Naive thymus-derived CD8-positive, alpha-beta T cell (primary cell): ENCODE measurements at places on chromosomes 7 and 10.

DNA sequence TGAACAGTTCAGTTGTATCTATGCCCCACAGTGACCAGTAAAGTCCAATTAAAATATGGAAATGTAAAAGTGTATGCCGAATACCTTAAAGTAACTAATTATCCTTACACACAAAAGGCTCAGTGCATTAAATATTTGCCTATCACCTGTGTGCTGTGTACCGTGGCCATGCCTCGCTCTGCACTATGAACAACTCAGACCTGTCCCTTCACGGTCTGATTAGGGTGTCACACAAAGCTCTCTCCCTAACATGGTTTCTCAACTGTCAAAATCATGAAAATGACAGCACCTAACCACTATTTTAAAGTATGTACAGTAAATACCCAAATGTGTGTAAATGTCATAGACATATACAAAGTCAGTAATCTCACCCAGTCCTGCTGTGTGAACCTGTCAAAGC is 43.1 kb downstream of the STK17A start:
- H3K36me3 ChIP-seq, result peaks cover 41% of the 10 kb centered on the region
- no peak for DNase-seq

DNA sequence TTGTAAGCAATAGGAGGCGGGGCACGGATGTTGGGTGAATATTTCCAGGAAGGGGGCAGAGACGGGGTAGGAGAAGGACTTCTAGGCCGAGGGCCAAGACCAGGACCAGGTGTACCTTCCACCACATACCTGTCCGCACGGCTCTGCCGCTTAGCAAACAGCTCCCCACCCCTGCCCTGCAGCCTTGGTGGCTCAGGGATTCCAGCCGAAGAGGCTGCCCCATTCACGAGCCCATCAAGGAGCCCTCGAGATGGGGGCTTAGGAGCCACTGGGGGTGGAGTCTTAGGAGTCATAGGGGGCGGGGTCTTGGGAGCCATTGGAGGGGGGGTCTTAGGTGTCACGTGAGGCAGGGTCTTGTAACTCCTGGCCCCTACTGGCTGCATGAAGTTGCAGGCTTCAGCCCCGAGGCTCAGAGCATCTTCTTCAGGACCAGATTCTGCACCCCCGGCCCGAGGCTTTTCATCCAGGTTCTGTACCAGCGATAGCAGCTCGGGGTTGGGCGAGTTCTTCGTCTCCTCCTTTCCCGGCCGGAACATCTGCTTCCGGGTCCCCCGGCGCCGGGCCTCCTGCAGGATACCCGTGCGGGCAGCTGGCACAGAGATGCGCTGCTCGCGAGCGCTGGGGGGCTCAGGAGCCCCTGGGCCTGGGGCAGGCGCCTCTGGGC is 6.1 kb upstream of the MYOZ1 start:
- DNase-seq, result no peak
- peak overlapping the region; percentile 74 for H3K4me3 ChIP-seq
- no peaks in the 10 kb centered on the region for H3K36me3 ChIP-seq
- H3K4me1 ChIP-seq, result peaks cover 11% of the 10 kb centered on the region
- H3K27me3 ChIP-seq, result peaks cover 2% of the 10 kb centered on the region

DNA sequence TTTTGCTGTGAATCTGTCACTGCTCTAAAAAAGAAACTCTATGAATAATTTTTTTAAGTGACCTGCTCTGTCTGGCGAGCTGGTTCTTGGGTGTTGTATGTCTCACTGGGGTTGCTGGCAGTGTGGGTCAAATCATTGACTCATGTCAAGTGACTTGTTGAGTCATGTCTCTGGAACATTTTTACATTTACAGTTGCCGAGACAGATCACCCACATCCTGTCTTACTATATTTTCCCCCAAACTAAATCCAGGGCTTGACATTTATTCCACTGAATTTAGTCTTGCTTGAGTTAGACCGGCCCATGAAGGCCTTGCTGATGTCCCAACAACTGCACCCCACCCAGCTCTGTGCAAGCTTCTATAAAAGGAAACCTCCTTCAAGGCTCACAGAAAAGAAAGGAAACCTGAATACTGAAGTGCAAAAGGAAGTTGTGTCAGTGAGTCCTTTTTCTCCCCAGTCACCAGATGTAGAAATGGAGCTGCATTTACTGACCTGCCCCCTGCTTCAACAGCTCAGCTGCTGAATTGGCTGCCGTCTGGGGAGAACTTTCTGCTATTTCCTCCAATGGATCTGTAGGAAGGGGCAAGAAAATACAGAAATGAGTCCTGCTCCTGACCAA is 290.3 kb downstream of the TNS3 start:
- no peaks in the 10 kb centered on the region for H3K36me3 ChIP-seq
- DNase-seq, result no peak
- H3K27ac ChIP-seq, result no peak overlapping the region
- H3K4me3 ChIP-seq, result no peak overlapping the region
- no peaks in the 10 kb centered on the region for H3K27me3 ChIP-seq

DNA sequence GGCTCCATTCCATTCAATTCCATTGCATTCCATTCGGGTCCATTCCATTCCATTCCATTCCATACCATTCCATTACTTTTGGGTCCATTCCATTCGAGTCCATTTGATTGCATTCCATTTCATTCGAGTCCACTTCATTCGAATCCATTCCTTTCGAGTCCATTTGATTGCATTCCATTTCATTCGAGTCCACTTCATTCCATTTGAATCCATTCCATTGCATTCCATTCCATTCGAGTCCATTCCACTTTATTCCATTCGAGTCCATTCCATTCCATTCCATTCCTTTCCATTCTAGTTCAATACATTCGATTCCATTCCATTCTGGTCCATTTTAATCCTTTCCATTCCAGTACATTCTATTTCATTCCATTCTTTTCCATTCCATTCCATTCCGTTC is 334.0 kb downstream of the ZNF33B start:
- H3K4me3 ChIP-seq, result no peak overlapping the region
- DNase-seq, result no peak
- no peaks in the 10 kb centered on the region for H3K27me3 ChIP-seq
- H3K27ac ChIP-seq, result no peak overlapping the region
- H3K36me3 ChIP-seq, result peaks cover 63% of the 10 kb centered on the region

- peaks cover 14% of the 10 kb centered on the region for H3K27me3 ChIP-seq
- H3K36me3 ChIP-seq, result no peaks in the 10 kb centered on the region
- no peak overlapping the region for H3K4me3 ChIP-seq
- no peak for DNase-seq
- H3K4me1 ChIP-seq, result no peaks in the 10 kb centered on the region
- H3K27ac ChIP-seq, result no peak overlapping the region
Observed at GRCh38 chr7:20365486-20365885, 34.8 kb downstream of the ITGB8 start.

- no peaks in the 10 kb centered on the region for H3K4me1 ChIP-seq
- DNase-seq, result no peak
- H3K36me3 ChIP-seq, result no peaks in the 10 kb centered on the region
- H3K4me3 ChIP-seq, result no peak overlapping the region
- H3K27me3 ChIP-seq, result peaks cover 16% of the 10 kb centered on the region
Observed at GRCh38 chr10:132170561-132171361, 16.0 kb upstream of the DPYSL4 start.

DNA sequence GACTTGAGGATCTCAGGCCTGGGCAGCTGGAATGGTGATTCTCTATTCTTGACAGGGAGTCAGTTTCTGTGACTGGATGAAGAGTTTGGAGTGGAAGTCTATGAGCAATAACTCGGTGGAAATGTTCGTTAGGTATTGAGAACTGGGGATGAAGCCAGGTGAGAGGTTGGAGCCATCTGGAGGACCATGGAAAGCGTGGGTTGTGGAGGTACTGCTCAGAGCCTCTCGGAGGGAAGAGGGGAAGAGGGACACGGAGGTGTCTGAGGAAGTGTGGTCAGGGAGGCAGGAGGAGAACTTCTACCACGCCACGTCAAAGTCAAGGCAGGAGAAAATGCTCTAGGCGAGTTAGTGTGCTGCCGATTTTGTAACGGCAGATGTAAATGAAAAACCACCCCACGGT is 430.7 kb downstream of the DPP6 start:
- H3K27ac ChIP-seq, result no peak overlapping the region
- H3K4me3 ChIP-seq, result no peak overlapping the region
- H3K27me3 ChIP-seq, result no peaks in the 10 kb centered on the region
- H3K4me1 ChIP-seq, result no peaks in the 10 kb centered on the region
- no peaks in the 10 kb centered on the region for H3K36me3 ChIP-seq

- H3K27me3 ChIP-seq, result peaks cover 33% of the 10 kb centered on the region
- H3K36me3 ChIP-seq, result peaks cover 2% of the 10 kb centered on the region
- H3K27ac ChIP-seq, result no peak overlapping the region
- no peak for DNase-seq
- H3K4me3 ChIP-seq, result peak overlapping the region; percentile 92
- H3K4me1 ChIP-seq, result peaks cover 11% of the 10 kb centered on the region
Observed at GRCh38 chr7:120856621-120857352, 1.2 kb downstream of the TSPAN12 start.

DNA sequence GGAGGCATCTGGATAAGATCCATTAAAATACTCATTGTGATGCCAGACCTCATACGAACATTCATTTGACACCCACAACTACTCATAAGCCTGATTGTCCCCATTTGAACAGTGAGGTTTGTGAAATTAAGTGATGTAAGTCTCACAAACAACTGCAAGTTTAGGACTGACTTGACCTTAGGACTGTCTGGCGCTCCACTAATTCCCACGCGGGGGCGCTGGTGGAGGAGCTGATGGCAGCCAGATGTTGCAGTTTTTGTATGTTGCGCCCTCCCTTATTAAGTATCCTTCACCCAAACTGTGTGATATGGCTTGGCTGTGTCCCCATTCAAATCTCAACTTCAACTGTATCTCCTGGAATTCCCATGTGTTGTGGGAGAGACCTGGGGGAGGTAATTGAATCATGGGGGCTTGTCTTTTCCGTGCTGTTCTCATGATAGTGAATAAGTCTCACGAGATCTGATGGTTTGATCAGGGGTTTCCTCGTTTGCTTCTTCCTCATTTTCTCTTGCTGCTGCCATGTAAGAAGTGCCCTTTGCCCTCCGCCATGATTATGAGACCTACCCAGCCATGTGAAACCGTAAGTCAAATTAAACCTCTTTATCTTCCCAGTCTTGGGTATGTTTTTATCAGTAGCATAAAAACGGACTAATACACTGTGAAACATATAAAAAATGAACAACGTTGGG is 20.3 kb upstream of the TIAL1 start:
- no peak overlapping the region for H3K4me3 ChIP-seq
- peaks cover 6% of the 10 kb centered on the region for H3K27me3 ChIP-seq
- H3K36me3 ChIP-seq, result no peaks in the 10 kb centered on the region
- DNase-seq, result no peak

- no peaks in the 10 kb centered on the region for H3K27me3 ChIP-seq
- no peak for DNase-seq
- no peaks in the 10 kb centered on the region for H3K36me3 ChIP-seq
- H3K4me1 ChIP-seq, result no peaks in the 10 kb centered on the region
- H3K27ac ChIP-seq, result no peak overlapping the region
Observed at GRCh38 chr7:87968021-87968420, 34.0 kb downstream of the ADAM22 start.

- DNase-seq, result no peak
- H3K4me3 ChIP-seq, result no peak overlapping the region
- H3K4me1 ChIP-seq, result no peaks in the 10 kb centered on the region
- H3K36me3 ChIP-seq, result no peaks in the 10 kb centered on the region
- no peaks in the 10 kb centered on the region for H3K27me3 ChIP-seq
Observed at GRCh38 chr7:16265863-16266458, 155.4 kb downstream of the CRPPA start.
